ENCODE measurements at places on chromosomes 13 and 19.

DNA sequence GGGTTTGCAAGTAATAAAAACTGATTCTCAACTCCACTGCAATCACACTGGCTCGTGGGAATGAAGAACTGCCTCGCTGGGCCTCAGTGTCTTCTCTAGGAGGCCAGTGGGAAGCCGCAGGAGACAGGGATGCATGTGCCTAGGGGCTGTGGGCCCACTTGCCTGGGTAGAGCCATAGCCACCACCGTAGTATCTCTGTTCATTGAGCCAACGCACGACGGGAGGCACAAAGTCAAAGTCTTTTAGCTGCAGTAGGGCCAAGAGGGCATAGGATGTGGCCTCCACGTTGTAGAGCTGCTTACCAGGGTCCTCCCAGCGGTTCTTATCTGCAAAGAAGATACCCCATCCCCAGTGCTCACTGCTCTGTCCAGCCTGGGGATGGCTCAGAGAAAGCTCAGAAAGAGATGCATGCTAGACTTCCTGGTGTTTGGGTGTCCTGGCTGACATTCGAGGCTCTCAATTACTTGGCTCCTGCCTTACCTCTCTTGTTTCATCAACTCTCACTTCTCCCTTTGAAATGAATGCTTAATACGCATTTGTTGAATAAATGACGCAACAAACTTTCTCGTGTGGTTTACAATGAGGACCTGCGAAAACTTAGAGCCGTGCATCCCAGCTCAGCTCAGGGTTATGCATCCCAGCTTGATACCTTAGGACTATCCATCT lies 16.1 kb upstream of the TNFSF14 start:
- no peak for DNase-seq

GRCh38 chr13:91630946-91631345 lies 232.5 kb downstream of the GPC5 start:
- DNase-seq, result no peak

DNA sequence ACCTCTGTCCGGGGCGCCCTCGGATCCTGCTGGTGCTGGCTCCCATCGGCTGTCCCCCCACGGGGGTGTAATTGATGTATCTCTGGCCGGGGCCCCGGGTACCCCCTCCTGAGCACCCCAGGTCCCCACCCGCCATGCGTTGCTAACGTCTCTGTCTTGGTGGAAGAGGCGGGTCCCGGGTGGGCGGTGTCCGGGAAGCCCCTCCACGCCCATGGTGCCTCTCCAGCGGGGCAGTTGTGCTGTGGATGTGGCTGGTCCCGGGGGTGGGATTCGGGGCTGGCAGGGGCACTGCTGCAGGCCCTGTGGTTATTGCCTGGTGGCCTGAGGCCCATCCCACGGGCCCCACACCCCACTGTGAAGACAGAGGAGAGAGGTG lies 4.9 kb downstream of the DIRAS1 start:
- DNase-seq, result no peak

GRCh38 chr13:90402102-90402501 lies 945.4 kb upstream of the MIR17HG start:
- no peak for DNase-seq

GRCh38 chr19:16856091-16856490 lies 26.9 kb downstream of the SIN3B start:
- no peak for DNase-seq

- no peak for DNase-seq
These were observed 306.1 kb downstream of the IRS2 start for GRCh38 chr13:109480011-109480955.

- DNase-seq, result no peak
These were observed 64.6 kb downstream of the SERP2 start for GRCh38 chr13:44438234-44438579.

DNA sequence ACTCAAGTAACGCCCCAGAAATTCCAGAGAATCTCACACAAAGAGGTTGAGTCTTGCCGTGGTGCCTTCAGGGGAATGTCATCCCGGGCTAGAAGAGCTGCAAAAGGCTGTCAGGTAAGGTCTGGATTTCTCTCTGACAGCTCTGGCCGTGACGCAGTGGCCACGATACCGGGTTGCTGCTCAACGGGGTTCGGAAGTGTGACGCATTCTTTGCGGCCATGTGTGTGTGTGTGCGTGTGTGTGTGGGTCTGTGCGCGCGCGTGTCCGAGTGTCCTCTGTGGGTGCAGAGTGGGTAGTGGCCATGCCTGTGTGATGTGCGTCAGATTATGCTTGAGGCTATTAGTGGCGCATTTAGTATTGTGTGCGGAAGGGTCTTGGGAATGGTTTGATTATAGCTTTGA lies 306 bp downstream of the ZNF540 start:
- DNase-seq, result no peak

DNA sequence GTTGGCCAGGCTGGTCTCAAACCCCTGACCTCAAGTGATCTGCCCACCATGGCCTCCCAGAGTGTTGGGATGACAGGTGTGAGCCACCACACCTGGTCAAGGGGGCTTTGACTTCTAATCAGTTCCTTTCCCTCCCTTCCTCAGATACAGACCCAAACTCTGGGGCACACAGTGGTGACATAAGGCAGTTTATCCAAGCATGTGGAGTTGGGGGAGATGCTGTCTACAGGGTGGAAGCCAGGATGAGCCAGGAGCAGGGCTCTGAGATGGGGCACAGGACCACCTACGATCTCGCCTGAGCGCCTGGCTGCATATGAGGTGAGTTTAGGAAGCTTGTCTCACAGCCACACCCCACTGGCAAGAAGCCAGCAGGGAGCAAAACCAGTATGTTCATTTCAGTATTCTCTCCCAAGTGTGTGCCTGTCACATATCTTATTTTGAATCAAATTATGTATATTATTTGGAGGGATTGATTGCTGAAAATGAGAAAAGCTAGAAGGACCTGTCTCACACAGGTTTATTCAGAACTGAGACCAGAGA lies 67.7 kb downstream of the KCTD15 start:
- no peak for DNase-seq

- DNase-seq, result no peak
These were observed 553.1 kb downstream of the EFNB2 start for GRCh38 chr13:105982219-105982930.

- no peak for DNase-seq
These were observed 11.3 kb downstream of the HSPH1 start for GRCh38 chr13:31150315-31150985.

DNA sequence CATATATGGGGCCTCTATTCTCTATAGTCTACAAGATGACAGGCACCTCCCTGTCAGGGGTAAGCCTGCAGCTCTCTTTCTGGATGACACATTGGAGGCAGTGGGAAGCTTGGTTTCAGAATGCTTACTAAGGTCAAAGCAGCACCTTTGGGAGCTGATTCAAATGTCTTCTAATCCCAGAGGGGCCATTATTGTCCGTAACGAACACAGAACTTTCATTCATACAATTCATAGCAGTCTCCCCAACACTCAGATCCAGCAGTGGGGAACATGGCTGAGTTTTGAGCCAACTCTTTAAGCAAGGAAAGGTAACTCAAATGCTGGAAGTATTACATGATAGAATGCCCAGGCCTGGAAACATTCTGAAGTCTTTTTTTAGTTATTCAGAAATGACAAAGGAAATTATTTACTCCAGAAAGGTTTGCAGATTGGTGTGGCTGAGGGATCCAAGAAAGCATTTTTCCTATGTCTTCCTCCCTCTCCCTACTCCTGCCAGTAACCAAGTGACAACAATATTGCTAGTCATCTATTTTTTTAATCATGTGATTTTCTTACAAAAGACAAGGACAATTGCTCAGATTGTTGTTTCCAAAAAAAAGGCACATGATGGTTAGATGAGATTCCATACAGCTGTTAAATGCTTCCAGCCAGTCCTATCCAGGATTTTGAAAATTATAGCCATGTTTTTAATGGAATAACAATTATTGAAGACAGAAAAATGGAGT lies 118.7 kb downstream of the FOXO1 start:
- no peak for DNase-seq

DNA sequence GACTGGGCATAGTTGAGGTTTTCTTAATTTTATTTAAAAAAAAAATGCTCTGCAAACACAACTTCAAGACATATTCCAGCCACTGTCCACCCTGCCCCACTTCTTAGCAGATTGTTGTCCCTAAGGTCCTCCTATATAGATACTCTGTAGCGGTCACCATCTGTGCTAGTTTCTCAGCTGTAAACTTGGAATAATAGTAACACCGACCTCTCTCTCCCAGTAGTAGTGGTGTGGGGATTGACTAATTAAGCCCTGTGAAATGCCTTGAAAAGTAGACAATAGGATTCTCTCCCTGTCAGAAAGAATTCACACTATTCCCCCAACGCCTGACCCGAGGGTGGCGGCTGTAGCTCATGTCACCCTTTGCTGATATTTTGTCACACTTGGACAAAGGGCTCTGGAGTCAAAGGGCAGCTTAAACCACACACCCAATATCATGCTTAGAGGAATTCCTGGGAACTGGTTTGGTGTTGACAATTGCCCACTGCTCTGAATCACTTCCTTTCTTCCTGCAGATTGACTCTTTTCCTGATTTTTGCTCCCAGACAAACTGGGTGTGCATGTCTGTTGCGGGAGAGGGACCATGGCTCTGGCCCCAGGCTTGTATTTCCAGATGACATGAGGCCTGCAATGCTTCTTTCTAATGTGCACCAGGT lies 9.2 kb upstream of the SERP2 start:
- no peak for DNase-seq

DNA sequence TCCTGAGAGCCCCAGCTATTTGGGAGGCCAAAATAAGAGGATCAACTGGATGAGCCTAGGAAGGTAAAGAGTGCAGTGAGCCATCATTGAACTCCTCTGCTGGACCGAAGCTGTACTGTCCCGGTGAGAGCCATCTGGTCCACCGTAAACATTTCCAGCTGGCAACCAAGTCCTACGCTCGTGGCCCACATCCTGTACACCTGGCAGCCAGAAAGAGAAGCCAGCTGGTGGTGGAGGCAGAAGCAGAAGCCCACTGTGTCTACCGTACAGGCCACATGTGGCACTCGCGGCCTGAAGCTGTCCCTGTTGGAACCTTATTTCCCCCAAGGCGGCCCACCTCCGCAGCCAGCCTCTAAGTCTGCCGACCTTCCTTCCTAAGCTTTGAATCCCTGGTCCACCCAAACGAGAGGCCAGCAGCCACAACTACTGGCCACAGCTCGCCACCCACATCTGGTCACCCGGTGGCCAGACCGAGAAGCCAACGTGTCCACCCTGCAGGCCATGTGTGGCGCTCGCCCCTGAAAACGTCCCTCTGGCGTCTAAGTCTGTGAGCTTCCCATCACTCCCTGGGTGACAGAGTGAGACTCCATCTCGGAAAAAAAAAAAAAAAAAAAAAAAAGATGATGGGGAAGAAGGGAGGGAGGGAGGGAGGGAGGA lies 14.2 kb upstream of the ZNF91 start:
- DNase-seq, result no peak

- DNase-seq, result no peak
These were observed 32.2 kb downstream of the VASP start for GRCh38 chr19:45539459-45539858.

- no peak for DNase-seq
These were observed 50.6 kb upstream of the IL17D start for GRCh38 chr13:20652946-20653345.

- no peak for DNase-seq
These were observed 23.1 kb downstream of the FLT3 start for GRCh38 chr13:28077231-28077630.

DNA sequence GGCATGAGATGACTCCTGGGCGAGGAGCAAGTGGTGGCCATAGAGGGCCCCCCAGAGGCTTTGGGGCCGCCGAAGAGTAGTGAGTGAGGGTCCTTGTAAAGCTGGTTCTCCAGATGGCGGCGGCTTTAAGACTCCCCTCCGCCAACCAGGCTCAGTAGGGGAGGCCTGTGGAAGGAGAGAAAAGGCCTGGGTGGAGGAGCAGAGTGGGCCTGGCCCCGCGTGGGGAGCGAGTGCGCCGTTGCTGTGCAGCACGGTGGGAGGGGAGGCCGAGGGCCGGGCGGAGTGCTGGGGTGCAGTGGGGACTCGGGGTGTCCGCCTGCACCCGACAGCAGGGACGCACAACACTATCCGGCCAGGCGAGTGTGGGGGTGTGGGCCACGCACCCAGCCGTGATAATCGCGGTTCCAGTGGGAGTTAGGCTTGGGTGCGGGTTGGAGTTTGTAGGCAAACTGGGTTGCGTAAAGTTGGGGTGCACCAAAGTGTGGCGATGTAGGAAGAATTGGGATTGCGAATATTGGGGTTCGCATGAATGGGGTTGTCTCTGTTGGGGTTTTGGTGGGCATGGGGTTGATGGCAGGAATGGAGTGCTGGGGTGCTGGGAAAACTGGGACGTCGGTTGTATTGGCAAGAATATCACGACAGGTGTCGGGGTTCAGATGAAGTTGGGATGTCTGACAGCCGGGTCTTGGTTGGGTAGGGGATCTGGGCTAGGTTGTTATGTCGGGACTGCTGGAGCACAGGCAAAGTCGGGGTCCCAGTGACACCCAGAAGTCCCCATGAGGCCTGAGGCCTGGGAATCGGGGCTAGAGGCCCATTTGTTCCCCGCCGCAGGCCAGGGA lies 687 bp upstream of the CIRBP start:
- DNase-seq, result peak; percentile 58

- no peak for DNase-seq
These were observed 748 bp downstream of the LHFPL6 start for GRCh38 chr13:39602277-39602613.

DNA sequence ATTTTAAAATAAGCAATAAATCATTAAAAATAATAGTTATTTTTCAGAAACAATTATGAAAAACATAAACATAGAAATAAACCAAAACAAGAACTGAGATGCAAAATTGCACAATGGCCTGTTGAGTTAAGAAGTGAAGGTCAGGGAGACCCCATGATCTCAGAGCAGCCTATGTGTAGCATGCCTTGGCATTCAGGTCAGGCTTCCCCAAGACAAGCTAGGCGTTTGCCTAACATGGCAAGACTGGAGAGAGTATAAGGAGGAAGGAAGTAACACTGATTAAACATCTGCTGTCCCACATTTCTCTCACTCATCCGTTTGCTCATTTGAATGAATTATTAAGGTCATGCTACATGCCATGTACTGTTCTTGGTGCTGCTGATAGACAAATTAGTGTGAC lies 291.8 kb downstream of the TSHZ3 start:
- no peak for DNase-seq

- DNase-seq, result peak; percentile 69
These were observed 30.5 kb downstream of the VAV1 start for GRCh38 chr19:6803036-6803404.

Measured in B cell (primary cell).